Stimulated activated CD8-positive, alpha-beta memory T cell treated with anti-CD3 and anti-CD28 coated beads, Interleukin-7, amount 100 ng/mL, for 24 hours (primary cell): ENCODE measurements at places on chromosomes 2 and 18.

- no peak for DNase-seq
Observed at GRCh38 chr2:170362871-170363631, 185.1 kb downstream of the MYO3B start.

- no peak for DNase-seq
Observed at GRCh38 chr2:181077128-181077709, 96.8 kb downstream of the UBE2E3 start.

GRCh38 chr2:216113572-216113971 is 4.4 kb downstream of the XRCC5 start:
- no peak for DNase-seq

DNA sequence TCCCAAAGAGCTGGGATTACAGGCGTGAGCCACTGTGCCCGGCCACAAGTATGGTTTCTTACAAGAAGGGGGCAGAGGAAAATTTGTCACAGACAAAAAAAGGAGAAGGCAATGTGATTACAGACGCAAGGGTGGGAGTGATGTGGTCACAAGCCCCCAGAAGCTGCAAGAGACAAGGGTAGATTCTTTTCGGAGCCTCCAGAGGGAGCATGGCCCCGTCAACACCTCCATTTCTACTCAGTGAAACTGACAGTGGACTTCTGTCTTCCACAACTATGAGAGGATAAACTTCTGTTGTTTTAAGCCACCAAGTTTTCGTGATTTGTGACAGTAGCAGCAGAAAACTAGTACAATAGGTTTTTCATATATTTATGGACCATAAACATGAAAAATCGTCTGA is 2.1 kb upstream of the TCF7L1 start:
- DNase-seq = no peak

DNA sequence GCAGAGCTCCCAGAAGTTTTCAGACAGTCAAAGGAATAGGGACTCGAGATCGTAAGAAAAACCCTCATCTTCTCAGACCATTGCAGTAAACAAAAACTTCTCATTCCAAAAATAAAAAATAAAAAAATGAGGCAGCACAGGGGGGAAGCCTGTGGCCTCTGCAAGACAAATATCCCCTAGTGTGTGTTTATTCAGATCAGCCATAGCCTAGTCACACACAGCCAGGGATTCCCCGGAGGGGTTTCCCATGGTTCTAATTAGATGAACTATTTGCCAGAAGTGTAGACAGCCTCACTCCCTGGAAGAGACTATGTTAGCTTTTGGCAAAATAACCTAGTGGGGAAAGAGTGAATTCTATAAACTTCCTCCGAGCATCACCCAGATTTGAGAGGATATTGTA is 122.9 kb upstream of the KLF7 start:
- no peak for DNase-seq

DNA sequence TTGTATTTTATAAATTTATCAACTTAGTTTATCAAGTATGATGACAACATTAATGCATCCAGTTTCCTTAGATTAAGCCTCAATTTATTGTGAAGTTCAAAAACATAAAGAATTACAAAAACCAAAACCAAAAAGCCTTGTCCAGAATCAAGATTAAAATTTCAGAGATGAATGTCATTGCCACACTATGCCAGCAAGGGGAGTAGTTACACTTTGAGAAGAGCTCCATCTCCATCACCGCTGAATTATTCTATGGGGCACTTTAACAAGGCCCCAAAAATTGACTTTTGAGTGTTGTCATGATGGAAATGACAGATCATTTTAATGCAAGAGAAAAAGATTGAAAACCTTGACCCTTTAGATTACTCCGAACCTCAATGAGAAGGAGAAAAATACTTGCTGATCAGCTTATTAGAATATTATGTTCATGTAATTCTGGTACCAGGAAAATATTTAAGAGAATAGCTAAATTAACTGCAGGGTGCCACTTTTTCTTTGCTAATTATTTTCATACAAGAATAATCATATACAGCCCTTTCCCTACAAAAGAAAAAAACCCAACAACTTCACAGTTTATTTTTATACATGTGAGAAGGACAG is 152.5 kb upstream of the AQP4 start:
- no peak for DNase-seq

- DNase-seq = no peak
Observed at GRCh38 chr2:165535471-165535870, 66.0 kb downstream of the CSRNP3 start.

DNA sequence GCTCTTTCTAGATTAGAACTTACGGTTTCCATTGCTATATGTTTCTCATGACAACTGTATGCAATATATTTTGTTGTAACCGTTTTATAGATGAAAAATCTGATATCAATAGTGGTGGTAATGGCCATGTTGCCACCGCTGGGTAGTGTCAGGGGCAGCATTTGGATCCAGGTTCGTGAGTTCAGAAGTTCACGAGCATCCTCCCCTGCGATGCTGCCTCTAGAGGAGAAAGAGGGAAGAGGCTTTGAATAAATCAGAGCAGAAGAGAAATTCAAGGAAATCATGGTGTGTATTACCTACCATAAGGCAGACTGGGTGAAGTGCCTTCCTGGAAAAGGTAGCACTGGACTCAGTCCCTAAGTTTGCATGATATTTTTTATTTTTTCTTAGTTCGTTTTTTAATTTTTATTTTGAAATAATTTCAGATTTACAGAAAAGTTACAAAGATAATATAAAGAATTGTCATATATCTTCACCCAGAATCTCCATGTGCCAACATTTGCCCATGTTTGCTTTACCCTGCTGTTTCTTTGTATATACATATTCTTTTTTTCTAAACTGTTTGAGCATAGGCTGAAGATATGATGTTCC is 3.3 kb upstream of the ZBTB7C start:
- DNase-seq = no peak

DNA sequence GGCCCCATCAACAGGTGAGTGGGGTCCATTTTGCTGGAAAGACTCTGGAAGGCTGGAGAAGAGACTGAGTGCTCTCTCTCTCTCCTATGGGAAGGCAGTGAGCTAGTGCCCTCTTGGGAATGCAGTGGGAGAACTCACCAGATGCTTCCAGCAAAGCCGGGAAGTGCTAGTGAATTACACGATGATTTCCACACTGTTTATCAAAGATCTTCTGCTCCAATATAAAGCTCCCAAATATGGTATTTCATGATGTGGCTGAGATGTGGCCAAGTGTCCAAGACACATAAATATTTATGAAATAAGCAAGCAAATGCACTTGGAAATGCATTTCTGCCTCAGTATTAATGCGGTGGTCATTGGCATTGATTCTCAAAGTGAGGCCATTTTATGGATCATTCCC is 135.9 kb downstream of the VAPA start:
- no peak for DNase-seq

DNA sequence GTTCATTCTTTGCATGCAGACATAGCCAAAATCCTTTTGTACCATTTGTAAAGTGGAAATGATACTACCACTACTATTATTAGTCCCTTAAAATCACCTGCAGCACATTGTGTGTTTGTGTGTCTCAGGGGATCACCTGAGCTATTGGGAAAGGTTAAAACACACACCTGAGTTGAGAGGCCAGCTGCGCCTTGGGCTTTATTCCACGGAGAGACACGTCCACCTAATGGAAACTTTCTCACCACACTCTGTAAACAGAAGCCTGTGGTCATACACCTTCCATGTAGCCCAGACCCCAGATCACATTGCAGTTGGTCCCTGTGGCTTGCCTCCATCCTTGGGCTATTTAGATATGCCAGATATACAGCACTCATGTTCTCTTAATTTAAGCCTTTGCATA is 81.8 kb upstream of the SH3BP4 start:
- DNase-seq = no peak

DNA sequence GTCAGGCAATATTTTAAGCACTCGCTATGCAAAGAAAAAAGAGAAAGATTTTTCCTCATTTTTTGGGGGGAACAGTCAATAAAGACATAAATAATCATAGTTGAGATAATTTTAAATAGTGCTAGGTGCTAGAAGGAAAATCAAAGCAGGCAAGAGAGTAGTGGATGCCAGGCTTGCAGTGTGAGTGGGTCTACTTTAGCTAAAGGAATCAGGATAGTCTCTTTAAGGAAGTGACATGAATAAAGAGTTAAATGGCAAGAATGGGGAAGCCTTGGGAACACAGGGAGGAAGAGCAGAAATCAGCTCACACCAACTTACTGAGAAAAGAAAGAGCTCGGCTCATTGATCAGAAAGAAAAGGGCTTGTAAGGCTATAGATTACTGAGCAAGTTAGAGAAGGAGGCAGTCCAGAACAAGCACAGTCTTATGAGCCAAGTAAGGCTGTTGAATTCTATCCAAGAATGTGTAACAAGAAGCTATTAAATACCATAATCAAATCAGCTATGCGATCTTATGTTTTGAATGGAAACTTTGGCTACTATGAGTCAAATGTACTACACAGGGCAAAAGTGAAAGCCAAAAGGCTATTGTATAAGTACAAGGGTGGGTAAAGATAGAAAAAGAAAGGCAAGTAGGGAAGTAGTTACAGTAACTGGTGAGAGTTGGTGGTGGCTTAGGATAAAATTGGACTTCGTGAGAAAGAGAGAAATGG is 833.8 kb upstream of the PIK3C3 start:
- DNase-seq = no peak

DNA sequence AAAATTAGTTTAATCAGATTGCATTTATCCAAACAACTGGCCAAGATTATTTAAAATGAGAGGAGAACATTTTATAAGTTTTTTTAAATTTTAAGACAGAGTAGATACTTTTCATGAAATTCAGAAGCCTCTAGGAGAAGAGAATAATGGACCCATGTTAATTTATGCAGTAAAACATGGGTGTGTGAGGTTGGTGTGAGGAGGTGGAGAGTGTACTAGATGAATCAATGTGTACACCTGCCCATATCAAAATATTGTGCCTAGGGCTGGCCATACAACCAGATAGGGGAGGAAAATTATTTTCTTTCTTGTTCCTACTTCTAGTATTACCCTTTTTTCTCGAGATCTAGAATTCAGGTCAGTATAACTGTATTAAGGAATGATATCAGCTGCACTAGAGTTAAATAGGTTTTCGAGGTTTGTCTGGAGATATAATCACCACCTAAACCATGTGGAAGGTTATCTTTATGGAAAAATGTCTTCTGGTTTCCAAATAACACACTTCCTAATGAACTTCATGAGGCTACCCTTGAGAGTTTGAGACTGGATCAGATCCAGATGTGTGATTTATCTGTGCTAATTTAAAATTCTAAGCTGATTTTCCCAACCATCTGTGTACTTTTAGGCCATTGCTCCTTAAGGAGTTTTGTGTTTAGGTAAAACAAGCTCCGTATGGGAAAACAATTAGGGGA is 37.6 kb downstream of the TMEM178A start:
- no peak for DNase-seq
